Stimulated activated CD4-positive, alpha-beta T cell treated with anti-CD3 and anti-CD28 coated beads, TNF-alpha, amount 100 ng/mL, for 1 hour (primary cell): ENCODE measurements at places on chromosomes 1 and 21.

DNA sequence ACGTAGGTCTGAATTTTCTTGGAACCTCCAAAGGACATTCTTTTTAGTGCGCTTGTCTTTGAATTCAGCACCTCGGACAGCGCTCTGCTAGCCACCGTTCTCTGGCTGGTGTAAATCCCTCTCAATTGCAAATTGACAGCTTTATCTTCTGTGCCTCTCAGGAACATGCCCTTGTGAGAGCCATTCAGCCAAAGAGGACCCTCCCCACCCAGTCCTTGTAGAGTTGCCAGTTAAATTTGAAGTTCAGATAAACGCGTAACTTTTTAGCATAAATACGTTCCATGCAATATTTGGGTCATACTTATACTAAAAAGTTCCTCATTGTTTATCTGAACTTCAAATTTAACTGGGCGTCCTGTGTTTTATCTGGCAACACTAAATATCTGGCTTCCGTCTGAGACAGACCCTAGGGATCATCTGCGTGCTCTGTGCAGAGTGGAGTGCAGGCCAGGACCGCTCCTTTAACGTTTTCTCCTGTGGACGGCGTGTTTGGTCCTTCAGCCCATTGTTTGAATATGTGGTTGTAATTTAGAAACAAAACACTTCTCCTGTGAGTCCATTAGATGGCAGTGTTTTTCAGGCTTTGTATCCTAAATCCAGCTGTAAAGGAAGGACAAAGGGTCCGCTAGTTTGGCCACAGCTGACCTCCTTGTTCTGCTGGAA lies 7.0 kb downstream of the KCNAB2 start:
- peak; percentile 21 for DNase-seq

DNA sequence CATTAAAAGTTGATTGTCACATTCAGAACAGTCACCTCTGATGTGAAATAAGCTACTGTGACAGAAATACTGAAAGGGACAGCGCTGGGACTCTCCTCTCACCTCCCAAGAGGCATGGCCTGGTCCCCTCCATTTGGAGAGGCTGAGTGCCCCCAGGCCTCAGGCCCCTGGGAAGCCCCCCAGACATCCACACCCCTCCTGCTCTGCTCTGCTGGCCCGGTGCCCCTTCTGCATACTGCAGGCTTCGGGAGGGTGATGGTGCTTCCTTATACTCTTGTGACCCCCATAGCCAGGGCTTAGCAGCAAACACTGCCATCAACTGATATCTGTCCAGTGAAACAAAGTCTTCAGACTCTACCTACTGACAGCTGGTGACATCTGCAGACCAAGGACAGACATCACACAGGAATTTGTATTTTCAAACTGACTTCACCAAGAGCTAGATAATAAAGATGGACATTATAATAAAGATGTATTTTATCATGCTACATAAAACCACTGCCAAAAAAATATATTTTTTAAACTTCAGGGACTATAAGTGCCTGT lies 36.9 kb downstream of the C2CD2 start:
- DNase-seq: no peak

DNA sequence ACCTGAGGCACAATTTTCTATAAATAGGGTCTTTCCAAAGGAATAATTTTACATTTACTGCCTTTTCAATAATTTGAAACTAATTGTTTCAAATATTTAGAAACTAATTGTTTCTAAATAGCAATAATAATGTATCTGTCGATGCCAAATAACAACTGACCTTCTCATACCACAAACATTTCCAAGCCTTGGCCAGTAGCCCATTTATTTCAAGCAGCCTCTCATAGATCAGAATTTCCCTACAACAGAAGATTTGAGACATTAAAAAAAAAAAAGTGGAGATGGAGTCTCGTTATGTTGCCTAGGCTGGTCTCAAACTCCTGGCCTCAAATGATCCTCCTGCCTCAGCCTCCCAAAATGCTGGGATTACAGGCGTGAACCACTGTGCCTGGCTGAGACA lies 2.1 kb upstream of the GFI1 start:
- no peak for DNase-seq

GRCh38 chr1:53549287-53549686 lies 90.1 kb downstream of the DMRTB1 start:
- no peak for DNase-seq

DNA sequence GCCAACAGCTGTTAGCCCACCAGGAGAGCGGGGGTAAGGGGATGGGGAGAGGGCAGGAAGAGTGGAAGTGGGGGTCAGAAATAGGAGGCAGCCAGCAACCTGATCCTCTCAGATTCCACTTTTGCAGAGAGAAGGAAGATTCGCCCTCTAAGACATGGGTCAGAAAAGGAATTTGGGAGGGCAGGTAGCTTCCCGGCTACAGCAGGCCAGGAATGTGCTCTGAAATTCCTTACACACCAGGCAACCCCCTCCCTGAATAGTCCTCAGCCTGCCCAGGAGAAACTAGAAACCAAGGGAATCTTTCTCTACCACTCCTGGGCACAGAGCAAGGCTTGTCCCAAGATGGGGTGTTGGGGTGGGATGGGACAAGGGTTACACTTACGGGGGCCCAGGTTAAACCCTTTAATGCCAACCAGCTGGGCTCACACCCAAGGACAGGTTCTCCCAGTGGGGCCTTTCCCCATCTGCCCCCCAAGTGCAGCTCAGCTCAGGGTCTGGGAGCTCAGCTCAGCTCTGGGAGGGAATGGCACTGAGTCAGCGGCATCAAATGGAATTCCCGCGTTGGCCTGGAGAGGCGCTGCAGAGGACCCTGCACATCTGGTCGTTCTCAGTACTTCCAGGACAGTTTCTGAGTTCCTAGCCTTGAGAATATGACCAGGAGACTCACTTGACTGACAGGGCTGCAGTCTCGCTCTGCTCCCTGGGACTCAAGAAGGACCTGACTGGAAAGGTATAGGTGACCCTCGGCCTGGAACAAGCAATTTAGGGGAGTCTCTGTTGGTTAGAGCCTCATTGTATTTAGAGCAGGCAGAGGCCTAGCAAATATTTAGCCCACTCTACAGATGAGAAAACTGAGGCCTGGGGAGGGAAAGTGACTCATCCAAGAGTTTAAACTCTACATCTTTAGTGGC lies 761 bp downstream of the TNNT2 start:
- DNase-seq: no peak

- DNase-seq: no peak
Measured at GRCh38 chr1:10791105-10791951, 5.1 kb downstream of the CASZ1 start.
